ENCODE measurements at places on chromosomes 2 and 18. TPM values are rescaled to one million over a fixed set of nuclear protein-coding genes. Genes with fewer than 3 reads are reported as not detected.

Gene GFPT1
- total RNA-seq: 49.1 TPM

Gene BAZ2B
- total RNA-seq: 34.3 TPM

Gene STARD7
- total RNA-seq: 111 TPM

Gene APCDD1
- 0.15 TPM for total RNA-seq

Gene SNTG2
- total RNA-seq: not detected

Gene INHA
- under 0.01 TPM for total RNA-seq

Gene C2orf80
- not detected for total RNA-seq

Gene POTEC
- not detected for total RNA-seq

Data from smooth muscle cell of the coronary artery (primary cell).